ENCODE measurements at places on chromosomes 13 and 19. TPM values are rescaled to one million over a fixed set of nuclear protein-coding genes. Genes with fewer than 3 reads are reported as not detected.

DNA sequence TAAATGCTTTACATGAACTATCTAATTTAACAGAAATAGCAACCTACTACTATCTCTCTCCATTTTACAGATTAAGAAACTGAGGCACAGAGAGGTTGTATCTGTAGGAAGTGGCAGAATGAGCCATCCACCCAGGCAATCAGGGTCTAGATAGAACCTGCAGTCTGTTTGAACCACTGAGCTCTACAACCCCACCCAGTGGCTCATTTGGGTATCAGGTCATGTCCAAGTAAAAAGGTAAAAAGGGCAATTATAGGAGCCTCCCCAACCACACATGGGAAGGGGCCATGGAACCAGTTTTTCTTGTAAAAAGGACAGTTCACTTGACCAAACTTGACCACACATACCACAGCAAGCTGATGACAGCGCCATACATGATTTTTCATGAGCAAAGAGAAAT is 92.9 kb upstream of the SGCG start:
- DNase-seq: peak; percentile 33

DNA sequence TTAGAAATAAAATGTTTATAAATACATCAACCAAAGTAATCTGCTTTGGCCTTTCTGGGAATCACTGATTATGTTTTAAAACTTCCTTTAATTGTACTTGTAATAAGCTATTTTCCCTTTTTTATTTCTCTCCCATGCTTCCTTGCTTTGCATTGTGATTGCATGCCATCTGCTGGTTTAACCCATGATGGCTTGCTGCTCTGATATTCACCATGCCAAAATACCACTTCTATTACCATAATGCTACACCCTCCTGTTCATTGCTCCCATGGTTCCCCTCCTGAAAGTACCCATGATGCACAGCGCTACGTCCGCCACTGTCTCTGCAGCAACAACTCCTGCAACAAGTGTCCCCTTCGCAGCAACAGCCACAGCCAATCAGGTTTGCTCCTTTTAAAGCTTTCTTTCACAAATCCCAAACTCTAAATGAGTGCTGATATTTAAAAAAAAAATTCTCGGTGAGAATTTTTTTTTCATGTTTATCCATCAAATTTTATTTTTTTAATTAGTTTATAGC is 67.7 kb upstream of the RAP2A start:
- DNase-seq: peak; percentile 27

The FAM174C gene
- total RNA-seq: 51.8 TPM

GRCh38 chr13:63307228-63307627 is 1891.6 kb upstream of the PCDH20 start:
- DNase-seq: no peak
